ENCODE measurements at places on chromosomes 16 and 17.

DNA sequence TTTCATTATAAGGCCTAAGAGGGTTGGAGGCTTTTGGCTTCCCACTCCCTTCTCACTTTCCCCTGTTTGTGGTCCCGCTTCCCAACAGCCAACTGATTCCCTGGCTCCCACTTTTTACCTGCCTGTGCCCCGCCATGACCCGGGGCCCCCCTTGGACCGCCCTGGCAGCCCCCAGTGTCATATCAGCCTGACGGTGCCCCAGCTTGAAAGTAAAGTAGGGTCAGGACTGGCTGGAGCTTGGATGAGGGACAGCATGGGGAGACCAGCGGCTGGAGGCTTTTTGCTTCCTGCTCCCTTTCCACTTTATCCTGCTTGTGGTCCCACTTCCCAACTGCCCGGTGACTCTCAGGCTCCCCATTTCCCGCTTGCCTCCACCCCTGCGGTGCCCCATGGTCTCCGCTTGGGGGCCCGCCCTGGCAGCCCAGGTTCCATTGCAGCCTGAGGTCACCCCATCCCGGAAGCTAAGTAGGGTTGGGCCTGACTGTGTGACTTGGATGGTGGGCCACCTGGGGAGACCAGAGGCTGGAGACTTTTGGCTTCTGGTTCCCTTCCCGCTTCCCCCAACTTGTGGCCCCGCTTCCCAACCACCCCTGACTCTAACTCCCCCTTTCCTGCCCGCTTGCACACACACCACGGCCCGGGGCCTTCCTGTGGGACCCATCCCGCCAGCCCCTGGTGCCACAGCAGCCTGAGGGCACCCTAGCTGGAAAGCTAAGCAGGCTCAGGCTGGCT is 2274.7 kb downstream of the TP53TG3F start:
- DNase-seq = no peak

GRCh38 chr17:20053361-20053964 is 44.3 kb downstream of the SPECC1 start:
- DNase-seq = no peak

GRCh38 chr16:70757183-70757582 is 43.8 kb downstream of the VAC14 start:
- no peak for DNase-seq

- no peak for DNase-seq
Observed at GRCh38 chr17:57508671-57509070, 236.4 kb downstream of the CCDC182 start.

DNA sequence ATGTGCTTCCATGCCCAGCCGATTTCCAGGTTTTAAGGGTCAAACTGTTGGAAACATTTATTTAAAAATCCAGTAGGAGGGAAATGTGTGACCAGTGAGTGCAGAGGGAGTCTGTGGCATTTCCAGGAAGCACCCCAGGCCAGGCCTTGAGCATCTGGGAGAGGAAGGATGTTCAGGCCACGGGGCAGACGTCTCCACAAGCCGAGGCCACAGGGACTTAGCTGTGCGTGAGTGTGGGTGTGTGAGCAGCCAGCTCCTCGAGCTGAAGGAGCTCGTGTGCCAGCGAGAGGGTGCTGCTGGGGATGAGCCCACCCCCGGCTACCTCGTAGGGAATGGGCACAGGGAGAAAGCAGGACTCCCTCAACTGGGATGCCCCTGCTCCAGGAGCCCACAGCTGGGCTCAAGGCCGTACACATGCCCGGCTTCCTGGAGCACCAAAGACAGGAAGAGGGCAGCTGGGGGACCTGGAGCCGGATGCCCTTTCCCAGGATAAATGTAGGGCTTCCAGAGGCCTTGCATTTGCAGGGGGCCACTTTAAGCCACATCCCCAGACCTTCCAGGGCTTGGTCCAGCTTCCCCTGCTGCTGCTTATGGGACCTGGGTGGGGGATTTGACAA is 12.5 kb downstream of the NPTX1 start:
- DNase-seq = no peak

DNA sequence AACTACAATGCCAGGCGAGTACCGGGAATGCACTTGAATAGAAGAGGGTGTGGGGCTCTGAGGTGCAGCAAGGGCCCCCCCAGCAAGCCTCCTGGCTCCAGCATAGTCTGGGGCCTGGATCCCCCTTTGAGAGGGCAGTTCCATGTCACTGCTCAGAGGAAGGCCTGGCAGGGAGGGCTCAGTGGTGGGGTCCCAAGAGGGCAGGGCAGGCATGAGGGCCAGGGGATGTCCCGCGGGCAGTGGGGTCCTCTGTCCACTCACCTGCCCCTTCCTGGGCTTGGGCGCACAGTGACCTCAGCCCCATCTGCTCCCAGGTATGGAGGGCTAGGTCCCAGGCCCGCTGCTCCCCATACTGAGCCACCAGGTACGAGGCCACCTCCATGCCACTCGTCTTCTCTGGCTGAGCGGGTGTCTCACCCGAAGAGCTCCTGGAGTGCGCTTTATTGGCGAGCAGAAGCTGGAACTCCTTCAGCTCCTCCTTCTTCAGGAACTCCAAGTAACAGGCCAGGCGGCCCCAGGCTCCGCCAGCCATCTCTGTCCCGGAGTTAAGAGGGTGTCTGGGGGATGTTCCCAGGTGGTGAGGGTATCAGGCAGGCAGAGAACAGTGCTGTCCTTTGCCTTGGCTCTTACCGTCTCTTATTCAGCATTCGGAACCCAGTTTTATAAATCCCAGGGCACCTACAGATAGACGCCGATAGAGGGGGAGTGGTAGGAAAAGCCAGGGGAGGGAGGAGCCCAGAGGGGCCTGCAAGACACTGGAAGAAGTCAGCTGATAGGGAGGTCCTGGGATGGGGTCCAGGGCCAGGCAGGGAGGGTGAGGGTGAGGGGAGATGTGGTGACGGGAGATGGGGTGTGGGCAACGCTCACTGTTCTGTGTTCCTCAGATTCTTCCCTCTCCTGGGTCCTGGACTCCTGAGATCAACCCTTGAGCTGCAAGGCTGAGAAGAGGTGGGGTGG is 605 bp downstream of the NLRP1 start:
- peak; percentile 22 for DNase-seq

GRCh38 chr17:27840688-27841087 is 40.4 kb upstream of the NOS2 start:
- no peak for DNase-seq
